ENCODE measurements at places on chromosomes 11 and 22.

DNA sequence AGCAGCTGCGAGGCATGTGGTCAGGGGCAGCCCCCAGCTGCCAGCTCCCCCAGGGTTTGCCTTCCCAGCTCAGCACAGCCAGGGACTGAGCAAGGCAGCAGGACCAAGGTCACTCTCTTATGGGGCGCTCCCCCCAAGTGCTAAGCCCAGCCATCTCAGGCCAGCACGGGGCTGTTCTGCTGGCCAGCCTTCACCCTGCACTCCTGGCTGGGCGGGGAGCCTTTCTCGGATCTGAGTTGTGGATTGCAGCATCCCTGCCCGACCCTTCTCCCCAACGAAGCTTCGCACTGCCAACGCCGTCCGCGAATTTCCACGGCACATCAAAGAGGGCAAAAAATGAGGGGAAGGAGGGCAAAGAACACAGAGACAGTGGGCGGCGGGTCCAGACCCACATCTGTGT is 42.5 kb upstream of the GAL start:
- DNase-seq, result no peak

- no peak for DNase-seq
Measured at GRCh38 chr11:113557926-113558325, 82.7 kb upstream of the DRD2 start.

GRCh38 chr22:39317775-39318506 is 1.5 kb downstream of the RPL3 start:
- no peak for DNase-seq

GRCh38 chr11:123180166-123180565 is 14.9 kb downstream of the CLMP start:
- no peak for DNase-seq

DNA sequence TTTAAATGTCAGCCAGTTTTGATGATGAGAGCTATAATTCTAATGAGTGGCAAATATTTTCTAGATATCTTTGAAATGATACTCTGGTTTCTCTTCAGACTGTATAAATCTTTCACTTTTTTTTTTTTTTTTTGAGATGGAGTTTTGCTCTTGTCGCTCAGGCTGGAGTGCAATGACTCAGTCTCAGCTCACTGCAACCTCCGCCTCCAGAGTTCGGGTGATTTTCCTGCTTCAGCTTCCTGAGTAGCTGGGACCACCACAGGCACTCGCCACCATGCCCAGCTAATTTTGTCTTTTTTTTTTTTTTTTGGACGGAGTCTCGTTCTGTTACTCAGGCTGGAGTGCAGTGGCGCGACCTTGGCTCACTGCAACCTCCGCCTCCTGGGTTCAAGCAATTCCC is 113.6 kb downstream of the TEAD1 start:
- DNase-seq, result no peak

- no peak for DNase-seq
Measured at GRCh38 chr22:19150482-19151328, 613 bp upstream of the GSC2 start.

- DNase-seq, result no peak
Measured at GRCh38 chr11:2846056-2846455, 39.5 kb downstream of the CDKN1C start.

DNA sequence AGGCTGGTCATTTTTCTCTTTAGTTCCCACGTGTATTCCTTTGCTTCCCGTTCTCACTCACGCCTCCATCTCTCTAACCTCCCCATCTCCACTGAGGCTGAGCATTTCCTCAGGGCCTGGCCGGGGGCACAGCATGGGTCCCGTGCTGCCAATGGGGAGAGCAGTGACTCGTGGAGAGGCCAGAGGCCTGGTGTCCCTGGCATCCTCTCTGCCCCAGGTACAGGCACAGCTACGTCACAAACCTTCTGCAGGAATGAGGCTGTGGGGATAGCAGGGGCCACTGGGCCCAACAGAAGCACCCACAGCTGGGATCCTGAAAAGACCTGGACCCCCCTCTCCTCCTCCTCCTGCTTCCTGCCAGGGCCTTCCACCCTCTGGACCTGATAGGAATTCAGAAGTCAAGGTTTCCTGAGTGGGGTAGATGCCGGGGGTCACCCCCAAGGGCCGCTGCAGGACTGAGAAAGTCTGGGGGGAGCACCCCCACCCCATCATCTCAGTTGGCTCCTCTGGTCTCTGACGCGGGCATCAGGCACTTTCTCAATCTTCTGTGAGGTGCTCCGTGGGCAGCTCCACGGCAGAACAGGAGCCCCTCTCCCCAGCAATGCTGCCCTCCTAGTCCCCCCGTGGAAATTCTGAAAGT is 11.8 kb downstream of the PNPLA5 start:
- DNase-seq, result no peak

DNA sequence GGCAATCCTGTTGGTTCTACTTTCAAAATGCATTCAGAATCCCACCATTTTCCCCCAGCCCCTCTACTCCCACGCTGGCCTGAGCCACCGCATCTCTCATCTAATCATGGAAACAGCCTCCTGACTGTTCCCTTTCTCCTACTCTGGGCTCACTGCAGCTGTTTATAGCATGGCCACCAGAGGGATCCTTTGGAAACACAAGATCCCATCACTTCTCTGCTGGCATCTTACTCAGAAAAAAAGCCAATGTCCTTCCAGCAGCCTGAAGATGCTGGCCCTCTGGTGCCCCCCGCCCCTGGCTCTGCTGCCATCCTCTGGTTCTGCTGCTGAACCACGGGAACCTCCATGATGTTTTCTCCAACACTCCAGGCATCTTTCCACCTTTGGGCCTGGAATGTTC is 11.1 kb downstream of the MS4A8 start:
- DNase-seq, result no peak

DNA sequence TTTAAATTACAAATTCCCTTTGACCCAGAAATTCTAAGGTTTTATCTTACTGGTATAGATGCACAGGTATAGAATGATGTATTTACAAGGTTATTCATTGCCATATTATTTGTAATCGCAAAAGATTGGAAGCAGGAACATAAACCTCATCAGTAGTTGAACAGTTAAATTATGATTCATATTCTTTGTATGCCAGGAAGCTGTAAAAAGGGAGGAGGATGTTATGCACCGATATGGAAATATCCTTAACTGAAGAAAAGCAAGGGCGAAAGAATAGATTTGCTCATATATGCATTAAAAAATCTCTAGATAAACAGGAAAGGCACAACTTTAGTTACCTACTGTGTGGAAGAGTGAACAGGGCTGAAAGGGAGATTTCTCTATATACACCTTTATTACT is 36.7 kb downstream of the PPFIA1 start:
- DNase-seq, result no peak

- DNase-seq, result no peak
Measured at GRCh38 chr22:21582801-21583740, 15.6 kb downstream of the UBE2L3 start.

DNA sequence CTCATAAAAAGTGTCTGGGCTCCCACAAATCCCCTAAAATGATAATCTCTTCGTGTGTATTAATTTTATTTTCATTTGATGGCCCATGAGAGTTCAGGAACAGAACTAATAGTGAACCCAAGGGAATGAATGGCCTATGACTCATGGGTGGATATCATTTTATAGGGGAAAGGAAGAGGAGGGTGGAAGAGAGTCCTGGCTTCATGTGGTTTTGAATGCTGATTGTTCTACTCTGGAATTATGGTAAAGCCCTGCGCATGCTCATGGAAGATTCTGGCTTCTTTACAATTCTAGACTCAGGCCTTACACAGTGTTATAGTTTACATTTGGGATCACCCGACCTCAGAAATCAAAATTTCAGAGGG is 35.2 kb downstream of the MAML2 start:
- DNase-seq, result peak; percentile 84

- no peak for DNase-seq
Measured at GRCh38 chr22:45688600-45689080, 17.0 kb downstream of the ATXN10 start.

DNA sequence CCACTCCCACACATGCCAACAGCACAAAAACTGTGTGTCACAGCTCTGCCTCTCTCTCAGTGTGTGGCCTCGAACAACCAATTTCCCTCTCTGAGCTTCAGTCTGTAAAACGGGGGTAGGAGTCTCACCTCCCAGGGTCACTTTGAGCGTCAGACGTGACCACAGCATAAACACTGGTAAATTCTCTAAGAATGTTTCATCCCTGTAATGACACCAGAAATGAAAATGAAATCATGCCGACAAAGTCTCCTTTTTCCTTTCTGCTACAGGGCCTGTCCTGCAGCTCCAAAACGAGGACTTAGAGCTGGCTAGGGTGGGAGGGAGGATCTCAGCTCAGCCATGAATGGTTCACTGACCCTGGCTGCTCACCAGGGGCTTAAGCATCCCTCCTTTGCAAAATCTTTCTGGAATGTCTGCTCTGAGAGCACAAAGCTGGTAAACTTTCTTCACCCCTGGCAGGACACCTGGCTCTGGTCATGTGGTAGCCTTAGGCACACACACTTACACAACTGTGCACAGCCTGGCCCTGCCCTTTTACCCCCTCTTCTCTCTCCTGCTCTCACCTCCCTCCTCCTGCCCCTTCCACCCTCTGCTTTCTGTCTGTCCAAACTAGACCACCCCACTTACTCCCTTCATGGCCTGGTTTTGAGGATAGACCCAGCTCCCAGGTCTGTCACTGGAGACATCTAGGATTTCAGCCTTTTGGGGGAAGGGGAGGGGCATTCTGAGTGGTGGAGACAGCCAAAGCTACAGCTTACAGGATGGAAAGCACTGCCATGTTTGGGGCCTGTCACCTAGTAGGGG is 12.3 kb upstream of the TSKU start:
- DNase-seq, result peak; percentile 72

DNA sequence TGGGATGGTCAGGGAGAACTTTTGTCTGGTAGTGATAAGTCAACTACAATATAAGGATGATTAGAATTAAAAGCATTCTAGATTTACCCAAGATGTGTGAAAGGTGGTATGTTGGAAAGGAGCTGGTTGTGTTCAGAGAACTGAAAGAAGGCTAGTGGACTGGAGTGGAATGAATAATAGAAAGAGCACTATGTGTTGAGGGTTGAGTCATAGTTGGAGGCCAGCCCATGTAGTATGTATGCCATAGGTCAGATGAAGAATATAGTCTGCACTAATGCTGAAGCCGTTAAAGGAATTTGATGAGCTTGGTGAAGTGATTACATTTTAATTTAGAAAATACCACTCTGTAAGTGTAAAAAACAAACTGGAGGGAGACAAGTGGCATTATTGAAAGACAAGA is 514.1 kb downstream of the CNTN5 start:
- DNase-seq, result no peak

- no peak for DNase-seq
Measured at GRCh38 chr11:8793114-8793777, 110.7 kb downstream of the RPL27A start.

GRCh38 chr22:16387088-16387487 is 205.5 kb downstream of the CCT8L2 start:
- DNase-seq, result no peak
